ENCODE measurements at places on chromosomes 7 and 10.
A peak's percentile ranks its signal among the peaks of the same experiment; 100 is the strongest.

GRCh38 chr10:33477291-33478088, 143.0 kb upstream of the NRP1 start:
- no peak for DNase-seq

- no peak for DNase-seq
Observed at GRCh38 chr10:103155471-103156085, 37.5 kb downstream of the NT5C2 start.

DNA sequence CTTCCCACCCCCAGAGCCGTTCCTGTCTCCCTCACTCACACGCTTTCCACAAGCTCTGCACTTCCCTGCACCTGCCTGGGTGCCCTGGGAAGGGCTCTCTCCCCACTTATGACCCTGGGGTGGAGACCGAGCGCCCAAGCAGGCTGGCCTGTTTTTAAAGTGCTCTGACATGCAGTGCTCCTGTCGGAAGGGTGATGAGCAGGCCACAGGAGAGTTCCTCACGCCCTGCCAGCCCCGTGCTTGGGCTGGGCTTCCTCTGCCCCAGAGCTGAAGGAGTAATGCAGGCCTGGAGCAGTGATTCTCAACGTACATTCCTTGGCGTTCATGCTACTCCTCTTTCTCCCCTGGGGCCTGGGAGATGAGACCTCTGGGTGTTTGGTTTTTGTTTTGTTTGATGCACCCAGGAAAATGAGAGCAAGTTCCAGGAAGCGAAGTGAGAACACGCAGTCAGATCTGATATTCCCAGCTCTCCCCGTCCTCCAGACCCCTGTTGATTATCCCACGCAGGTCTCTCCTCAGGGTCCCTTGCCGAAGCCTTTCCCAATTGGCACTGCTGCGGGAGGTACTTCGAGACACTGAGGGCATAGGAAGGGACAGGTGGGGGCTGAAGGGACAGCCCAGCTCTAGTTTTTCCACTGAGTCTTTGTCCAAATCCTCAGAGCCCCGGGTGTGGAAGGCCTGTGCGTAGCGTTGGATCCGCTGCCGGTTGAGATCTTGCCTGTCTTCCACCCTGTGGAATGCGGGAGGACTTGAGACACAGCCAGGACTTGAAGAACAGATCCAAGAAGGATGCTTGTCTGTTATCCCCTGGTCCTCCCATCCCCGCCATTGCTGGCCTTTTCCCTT, 14.1 kb downstream of the TRPV6 start:
- no peak for DNase-seq

DNA sequence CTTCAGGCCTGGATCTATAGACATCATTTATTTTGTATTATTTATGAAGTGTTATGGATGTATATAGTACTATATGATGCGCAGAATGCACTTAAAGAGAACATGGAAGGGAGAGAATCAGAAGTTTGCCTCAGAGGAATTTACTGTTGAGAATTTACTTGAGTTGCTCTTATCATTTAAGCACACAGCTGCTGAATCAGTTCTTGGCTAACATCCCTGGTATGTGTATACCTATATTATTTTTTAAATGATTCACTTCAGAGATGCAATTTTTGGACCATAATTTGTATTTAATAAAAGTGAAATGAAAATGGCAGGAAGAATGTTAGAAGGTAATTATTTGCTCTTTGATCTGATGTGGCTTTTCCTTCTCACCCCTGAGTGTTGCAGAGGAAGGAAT, 191.6 kb downstream of the BICC1 start:
- no peak for DNase-seq

DNA sequence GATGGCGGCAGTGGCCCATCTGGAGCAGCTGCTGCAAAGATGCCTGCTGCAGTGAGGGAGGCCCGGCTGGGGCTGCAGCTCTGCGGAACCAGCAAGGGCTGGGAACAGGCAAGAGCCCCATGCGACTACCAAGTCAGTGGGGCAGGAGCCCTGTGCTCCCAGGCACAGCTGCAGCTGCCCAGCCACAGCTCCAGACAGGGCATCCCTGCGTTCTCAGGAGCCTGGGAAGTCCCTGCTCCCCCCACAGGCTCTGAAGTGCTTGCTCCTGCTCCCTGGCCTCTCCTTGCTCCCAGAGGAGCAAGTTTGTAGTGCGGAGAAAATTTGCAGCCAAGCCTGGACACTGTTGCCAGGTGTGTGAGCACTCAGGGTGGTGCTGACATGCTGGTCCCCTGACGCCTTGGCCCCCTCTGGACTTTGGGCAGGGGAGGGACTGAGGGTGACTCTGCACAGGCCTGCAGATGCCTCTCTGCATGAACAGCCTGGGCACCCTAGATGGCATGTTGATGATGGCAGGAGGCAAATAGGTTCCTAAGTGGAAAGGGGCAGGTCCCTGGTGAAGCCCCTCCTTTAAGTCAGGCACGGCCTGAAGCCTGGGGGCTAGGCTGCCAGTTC, 105.6 kb downstream of the LYZL1 start:
- DNase-seq = no peak

- DNase-seq = no peak
Observed at GRCh38 chr10:19250546-19250945, 201.9 kb downstream of the MALRD1 start.

- peak; percentile 47 for DNase-seq
Observed at GRCh38 chr10:132544744-132545658, 7.4 kb downstream of the INPP5A start.

- no peak for DNase-seq
Observed at GRCh38 chr10:48710647-48711275, 26.1 kb downstream of the WDFY4 start.

- peak; percentile 39 for DNase-seq
Observed at GRCh38 chr7:116138202-116138801, 72.0 kb upstream of the TES start.

GRCh38 chr10:92850185-92850584, 1.9 kb downstream of the EXOC6 start:
- DNase-seq = no peak

- no peak for DNase-seq
Observed at GRCh38 chr7:67916571-67917436, 920.2 kb downstream of the TYW1 start.

DNA sequence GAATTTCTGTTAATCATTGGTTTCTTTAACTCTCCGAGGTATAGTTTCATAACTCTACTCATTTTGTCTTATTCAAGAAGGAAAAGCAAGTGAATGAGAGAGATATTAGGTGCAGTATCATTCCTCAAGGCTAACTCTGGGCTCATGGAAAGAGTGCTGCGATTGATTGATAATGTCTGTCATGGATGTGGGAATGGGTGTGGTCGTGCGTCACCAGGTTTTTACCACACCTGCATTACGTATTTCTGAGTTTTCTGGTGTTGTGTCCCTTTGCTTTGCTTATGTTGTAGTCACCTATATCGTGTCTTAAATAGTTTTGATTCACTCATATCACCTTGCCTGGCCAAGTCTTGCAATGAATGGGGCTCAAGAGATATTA, 44.9 kb upstream of the ZNF438 start:
- no peak for DNase-seq

DNA sequence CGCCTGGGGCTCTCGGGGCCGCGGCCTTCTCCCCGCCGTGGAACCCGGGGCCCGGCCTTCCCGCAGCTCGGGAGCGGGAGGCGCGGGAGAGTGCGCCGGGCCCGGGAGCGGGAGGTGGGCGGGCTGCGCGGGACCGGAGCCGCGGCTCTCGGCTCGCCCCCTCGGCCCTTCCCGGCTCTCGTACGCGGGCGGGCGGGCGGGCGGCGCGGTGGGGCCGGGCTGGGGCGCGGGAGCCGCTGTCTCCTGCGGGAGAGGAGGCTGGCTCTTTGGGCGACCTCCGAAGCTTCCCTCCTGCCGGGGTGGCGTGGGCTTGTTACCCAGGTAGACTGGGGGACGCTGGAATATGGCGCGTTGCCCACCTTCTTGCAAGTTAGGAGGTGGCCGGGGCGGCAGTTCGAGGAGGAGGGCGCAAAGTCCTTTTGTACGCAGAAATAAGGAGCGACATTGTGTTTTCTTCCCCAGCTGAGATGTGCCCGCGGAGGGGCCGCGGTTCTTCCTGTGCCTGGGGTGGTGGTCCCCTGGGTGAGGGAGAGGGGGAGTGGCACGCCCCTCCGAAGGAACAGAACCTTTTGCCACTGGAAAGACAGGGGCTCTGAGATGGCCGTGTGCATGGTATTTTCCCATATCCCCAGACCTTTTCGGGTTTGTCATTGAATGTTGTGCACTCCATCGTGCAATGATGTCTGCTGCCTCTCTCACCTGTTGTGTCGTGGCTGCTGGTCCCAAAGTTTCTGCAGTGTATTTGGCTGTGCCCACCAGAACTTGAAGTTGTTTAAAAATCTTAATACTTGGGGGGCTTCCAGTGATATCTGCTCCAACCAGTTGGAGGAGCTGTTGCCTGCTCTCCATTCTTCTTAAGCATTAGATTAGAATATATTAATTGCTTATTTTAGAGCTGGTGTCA, 844 bp downstream of the NRF1 start:
- DNase-seq = peak; percentile 47

DNA sequence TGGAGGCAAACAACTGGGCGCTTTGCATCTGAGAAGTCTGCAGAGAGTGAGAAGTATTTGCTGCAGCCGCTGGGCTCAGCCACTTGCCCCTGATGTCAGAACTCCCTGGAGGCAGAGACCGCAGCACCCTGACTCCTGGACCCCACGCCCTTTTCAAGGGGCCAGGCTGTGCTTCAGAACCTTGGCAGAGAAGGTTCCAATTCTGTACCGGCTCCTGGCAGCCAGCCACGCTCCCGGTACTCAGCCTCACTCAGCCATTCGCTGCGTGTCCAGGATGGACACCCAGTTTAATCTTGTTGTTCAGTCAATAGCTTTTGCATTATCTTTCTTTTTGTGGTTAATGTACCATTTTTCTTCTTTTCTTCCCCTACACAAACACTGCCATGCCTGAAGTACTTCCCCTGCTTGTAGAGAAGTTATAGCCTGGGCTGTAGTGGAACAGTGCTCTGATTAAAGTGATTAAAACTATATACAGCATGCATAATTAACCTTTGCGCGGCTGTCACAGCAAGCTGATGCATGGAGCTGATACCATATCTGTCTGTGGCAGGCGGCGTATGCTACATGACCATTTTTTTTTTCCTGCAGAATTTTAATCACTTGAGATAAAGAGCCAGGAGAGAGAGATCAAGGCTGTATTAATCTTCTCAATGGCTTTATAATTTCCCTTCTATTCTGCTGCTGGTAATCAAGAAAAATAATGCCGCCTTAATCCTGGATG, 578.5 kb downstream of the SDK1 start:
- no peak for DNase-seq

DNA sequence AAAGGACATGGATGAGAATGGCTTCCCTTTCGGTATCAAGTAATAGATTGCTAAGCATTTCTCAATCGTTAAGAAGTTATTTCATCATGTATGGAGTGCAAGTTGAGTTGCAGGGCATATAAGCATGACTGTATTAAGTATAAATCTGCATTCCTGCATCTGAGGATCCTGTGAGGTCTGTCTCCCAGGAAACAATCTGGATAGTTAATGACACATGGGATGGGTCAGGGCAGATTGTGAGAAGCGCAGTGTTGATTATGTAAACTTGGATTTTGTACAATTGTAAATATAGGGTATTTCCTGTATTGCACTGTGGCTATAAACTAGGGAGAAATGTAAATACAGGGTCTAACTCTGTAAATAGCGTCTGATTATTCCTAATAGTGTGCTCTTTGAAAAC, 102.6 kb downstream of the PLXDC2 start:
- DNase-seq = no peak

DNA sequence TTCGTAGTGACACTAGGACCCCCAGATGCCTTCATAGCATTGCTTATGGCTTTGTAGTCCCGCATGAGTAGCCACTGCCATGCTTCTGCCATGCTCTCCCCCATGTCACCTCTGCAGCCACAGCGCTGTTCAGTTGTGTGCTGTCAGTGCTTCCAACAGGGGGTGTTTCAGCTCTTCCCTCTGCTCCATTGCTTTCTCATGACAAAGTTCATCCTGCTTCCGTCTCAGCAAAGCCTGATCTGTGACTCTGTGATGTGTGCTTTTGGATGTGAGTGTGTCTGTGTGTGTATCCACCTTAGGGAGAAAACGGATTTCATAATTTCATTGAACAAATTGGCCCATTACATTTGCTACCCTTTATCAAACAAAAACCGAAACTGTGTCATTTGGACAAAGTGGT, 134.9 kb upstream of the SAMD8 start:
- DNase-seq = no peak

- DNase-seq = no peak
Observed at GRCh38 chr7:34807548-34808340, 149.7 kb downstream of the NPSR1 start.

GRCh38 chr7:111098011-111098925, 7.3 kb downstream of the LRRN3 start:
- DNase-seq = peak; percentile 79

DNA sequence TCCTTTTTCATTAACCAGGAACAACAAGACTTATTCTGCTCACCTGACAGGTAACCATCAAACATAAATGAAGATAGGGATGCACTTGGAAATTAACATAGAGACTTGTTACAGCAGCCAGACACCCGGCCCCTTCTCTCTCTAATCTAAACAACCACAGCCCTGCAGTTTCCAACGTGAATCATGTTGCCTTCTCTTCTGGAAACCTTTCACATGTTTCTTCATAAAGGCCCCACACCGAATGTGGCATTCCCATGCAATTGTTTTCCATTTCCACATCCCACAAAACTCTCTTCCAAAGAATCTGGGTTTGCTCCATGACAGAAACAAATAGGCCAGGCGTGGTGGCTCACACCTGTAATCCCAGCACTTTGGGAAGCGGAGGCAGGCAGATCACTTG, 15.0 kb upstream of the WDR86 start:
- DNase-seq = no peak

DNA sequence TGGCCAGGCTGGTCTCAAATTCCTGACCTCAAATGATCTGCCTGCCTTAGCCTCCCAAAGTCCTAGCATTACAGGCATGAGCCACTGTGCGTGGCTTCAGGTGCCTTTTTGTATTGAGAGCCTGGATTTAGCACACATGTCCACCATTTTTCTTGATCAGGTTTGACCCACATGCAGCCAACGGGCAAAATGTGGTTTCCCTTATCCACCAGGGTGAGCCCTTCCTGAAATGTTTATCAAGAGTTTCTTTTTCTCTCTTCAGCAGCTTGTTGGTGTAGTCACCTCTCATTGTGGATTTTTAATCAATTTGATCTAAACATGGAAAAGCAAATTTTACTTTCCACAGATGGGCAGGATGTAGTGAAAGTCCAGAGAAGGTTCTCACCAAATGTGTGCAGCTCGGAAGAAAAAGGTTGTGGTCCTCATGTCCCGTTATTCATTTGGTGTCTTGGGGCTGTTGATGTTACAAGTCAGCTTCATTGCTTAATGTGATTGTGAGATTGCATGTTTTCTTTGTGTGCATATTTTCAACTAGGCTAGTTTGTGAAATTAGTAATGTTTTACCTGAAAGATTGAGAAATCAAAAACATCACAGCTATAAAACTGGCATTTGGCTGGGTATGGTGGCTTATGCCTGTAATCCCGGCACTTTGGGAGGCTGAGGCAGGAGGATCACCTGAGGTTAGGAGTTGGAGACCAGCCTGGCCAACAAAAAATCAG, 28.9 kb downstream of the GUSB start:
- DNase-seq = no peak

DNA sequence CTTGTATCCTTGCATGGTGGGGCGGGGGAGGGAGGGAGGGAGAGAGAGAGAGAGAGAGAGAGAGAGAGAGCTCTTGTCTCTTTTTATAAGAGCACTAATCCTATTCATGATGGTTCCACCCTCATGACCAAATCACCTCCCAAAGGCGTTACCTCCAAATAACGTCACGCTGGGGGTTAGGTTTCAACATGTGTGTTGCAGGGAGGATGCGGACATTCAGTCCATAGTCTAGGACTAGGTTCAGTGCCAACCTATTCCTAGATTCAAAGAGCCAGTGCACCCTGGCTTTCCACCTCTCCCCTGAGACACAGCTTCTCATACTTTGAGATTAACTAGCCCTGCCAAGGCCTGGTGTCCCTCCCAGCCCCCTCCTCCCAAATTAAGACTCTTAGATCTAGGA, 123.0 kb downstream of the GRK5 start:
- DNase-seq = no peak

- no peak for DNase-seq
Observed at GRCh38 chr7:22627136-22627535, 99.9 kb upstream of the IL6 start.

Measured in activated naive CD4-positive, alpha-beta T cell treated with anti-CD3 and anti-CD28 coated beads, Interleukin-2, amount 10 ng/mL, durations not matched to agents 7 days and 5 days (primary cell).